Activated CD8-positive, alpha-beta memory T cell treated with anti-CD3 and anti-CD28 coated beads for 48 hours (primary cell): ENCODE measurements at places on chromosomes 3 and 15.

- no peak for DNase-seq
Measured at GRCh38 chr3:190892395-190892902, 30.0 kb upstream of the GMNC start.

DNA sequence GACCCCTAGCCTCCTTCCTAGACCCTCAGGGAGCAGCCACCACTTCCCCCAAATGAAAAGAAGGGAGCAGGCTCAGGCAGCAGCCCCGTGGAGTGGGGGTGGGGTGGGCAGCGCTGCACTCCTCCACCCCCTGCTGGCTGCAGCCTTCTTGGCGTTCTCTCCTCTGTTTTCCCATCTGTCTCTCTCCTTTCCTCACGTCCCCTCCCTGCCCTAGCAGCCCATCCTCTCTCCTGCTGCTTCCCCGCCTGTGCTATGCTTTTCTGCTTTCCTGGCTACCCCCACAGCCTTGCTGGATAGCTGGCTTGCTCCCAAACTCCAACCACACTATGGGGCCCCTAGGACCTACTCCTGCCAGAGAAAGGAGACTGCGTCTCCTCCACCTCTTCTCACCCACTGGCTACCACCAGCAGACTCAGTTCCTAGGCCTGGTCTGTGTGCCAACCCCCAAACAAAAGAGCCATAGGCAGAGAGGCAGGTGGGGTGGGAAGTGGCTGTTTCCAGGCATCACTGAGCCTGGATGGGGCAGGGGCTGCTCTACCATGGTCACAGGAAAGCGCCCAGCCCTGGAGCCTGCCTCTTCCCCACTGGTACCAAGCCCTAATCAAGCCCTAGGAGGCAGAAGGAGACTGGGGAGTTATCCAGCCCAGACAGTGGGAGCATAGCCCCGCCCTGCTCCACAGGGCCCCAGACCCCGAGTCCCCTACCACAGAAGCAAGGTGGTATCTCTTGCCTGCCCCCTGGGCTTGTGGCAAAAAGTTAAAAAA lies 3.4 kb upstream of the DISP2 start:
- no peak for DNase-seq

DNA sequence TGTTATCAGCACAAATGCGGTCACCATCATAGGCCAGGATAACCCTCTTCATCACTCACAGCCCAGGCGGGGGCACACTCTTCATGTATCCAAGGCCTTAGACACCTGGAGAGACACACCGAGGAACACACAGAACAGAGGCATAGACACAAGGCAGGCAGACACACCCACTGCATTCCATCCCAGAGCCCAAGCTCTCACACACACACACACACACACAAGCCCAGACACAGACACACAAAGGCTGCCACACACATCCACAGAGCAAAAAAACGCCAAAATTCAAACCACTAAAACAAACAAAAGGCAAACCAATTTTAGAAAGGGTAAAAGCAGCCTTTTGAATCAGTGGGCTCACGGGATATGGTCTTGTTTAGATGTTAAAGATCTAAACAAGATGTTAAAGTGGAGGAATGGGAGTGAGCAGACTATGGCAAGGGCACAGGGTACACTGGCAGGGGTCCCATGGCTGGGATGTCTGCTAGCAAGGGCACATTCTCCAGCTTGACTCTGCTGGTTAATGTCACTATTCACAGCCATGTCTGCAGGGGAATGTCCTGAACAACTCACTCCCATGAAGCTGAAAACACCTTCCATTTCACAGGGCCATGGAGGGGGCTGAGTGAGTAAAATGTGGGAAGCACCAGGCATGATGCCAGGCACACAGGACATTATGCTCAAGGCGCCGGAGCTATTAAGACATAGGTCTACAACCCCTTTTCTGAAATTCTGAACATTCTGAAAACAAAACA lies 14.9 kb upstream of the CRABP1 start:
- no peak for DNase-seq

DNA sequence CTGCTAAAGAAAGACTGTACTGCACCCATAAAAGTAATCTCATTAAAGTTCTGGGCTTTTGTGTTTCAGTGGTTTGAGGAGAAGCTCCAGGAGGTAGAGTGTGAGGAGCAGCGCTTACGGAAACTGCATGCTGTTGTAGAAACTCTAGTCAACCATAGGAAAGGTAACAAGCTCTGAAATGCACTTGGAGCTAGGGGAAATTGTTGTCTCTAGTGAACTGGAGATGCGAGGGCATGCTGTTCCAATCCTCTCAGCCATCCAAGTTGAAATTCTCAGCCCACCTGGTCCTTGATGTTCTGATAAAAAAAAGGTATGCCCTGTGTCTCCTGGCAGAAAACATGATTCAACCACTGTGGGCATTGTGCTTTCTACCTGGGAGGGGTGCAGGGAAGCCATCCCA lies 21.4 kb upstream of the SNX22 start:
- no peak for DNase-seq

DNA sequence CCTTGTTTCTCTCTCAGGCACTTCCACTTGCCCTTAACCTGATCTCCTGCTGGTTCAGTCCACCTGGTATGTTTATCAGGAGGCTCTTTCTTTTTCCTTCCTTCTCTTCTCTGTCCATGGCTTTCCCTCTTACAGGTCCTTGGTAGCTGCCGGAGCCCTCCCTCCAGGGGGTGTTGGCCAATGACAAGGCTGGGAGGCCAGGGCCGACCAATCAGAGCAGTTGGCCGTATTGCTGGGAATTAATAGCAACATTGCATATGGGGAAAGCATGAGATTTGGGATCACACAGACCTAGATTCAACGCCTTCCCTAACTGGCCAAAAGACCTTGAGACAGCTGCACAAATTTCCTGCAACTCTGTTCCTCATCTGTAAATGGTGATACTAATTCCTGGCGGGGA lies 62.4 kb downstream of the CEMIP start:
- no peak for DNase-seq

DNA sequence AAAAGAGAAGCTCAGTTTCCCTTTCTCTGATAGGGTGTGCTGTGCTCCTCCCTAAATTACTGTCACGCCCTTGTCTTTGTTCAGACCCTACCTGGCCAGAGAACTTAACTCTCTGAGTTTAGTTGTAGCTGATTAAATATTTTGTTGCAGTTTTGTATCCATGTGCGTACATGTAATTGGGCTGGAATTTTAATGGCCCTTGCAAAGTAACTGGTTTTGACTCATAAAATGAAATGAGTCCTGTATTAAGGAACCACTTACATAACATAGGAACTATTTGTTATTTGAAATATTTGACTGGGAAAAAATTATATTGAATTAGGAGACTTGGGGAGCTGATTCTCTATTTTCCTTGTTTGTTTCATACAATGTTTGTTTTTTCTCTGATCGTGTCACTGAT lies 80.2 kb downstream of the LRRK1 start:
- DNase-seq: no peak

- no peak for DNase-seq
Measured at GRCh38 chr3:17932136-17932771, 189.8 kb upstream of the TBC1D5 start.

DNA sequence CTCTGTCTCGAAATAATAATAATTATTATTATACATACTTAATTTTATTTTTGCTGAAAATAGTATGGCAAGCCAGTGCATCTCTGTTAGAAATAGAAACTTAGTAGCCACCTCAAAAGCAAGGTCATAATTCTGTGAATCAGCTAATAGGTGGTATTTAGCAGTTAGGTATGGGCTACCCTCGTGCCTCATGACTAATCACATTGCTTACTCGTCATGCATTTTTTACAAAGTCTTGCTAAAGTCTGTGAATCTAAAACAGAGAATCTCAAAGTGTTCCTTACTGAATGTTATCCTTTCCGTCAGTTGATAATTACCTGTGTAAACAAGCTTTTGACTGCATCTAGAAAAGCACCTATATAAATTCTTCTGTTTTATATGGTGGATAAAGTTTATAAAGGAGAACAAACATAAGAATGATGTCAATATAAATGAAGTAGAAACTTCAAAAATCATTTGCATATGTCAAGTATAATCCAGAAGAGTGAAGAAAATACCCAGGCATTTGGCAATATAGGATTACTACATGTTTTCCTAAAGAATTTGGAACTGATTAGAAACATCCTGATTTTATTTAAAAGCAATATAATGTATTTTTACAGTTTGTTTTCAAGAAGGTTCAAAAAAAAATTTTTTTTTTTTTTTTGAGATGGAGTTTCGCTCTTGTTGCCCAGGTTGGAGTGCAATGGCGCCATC lies 6.2 kb downstream of the PPARG start:
- DNase-seq: no peak

- DNase-seq: no peak
Measured at GRCh38 chr3:10285272-10286132, 7.2 kb downstream of the GHRL start.

DNA sequence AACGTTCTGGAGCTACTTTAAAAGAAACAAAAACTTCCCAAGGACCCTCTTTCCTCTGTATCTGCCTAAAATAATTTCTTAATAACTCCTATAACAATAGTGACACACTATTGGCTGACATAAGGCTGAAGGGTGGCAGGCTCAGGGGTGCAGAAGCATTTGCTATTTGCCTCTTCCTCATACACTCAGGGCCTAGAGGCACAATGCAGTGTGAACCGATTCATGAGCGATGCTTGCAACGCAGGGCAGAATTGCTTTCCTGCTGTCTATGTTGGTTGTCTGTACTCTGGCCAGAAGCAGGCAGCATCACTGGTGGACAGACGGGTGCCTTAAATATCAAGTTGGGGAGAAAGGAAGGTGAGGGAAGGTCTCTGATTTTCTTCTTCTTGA lies 157.4 kb downstream of the AGBL1 start:
- no peak for DNase-seq

GRCh38 chr3:53750253-53751210 lies 95.7 kb downstream of the CHDH start:
- DNase-seq: no peak

GRCh38 chr3:38365469-38366062 lies 19.0 kb downstream of the XYLB start:
- DNase-seq: no peak

- DNase-seq: no peak
Measured at GRCh38 chr3:48782046-48782445, 65.0 kb upstream of the IP6K2 start.

GRCh38 chr3:23219117-23219516 lies 16.0 kb downstream of the UBE2E2 start:
- no peak for DNase-seq

DNA sequence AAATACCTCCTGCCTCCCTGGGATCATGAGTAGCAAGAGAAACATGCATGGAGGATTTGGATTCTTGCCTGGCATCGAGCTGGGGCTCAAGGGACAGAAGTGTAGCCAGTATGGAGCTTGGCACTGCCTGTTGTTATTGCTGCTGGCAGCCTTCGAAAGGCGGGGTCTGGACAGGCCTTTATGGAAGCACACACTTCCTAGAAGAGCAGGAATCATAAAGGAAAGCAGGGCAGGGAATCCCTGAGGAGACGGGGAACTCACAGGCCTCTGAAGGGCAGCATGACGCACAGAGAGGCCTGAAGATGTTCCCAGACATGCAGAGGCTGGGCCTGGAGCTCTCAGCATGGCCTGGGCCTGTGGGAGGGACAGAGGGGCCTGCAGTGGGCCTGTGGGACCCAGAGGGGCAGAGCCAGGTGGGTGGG lies 18.6 kb upstream of the SLC41A3 start:
- no peak for DNase-seq
